ENCODE measurements at places on chromosomes 3 and 15.

DNA sequence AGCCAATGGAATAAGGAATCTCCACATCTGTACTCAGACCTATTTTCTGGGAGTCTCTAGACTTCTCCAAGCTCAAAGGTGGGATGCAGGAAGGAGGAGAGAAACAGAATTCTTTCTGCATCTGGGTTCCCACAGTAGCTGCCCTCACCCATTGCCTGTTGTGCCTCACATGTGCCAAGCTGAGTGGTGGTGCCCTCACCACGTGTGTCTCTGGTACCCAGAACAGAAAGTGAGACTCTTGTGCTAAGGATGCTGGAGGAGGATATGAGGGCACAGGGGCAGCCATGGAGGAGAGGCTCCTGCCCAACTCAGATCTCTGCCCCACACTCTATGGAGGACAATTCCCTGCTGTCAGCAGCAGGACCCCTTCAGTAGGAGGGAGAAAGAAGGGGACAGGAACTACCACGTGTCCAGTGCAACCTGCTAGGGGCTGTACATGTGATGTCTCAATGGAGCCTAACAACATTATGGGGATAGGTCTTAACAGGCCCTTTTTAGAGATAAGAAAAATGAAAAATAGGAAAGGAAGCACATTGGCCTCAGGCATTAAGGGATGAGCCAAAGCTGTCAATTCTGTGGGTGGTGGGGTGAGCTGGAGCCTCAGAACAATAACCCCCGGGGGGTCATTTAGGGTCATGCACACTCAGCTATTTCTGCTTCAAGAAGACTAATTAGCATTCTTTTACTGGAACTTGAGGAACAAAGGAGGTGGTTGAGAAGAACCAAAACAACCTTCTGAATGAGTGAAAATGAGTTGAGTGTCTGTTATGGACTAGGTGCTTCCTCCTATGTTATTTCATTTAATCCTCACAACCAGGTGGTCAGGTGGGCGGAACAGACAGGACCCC, 16.3 kb upstream of the NOX5 start:
- no peaks in the 10 kb centered on the region for H3K4me1 ChIP-seq
- DNase-seq = no peak
- H3K36me3 ChIP-seq = no peaks in the 10 kb centered on the region
- H3K27me3 ChIP-seq = no peaks in the 10 kb centered on the region
- H3K27ac ChIP-seq = no peak overlapping the region

DNA sequence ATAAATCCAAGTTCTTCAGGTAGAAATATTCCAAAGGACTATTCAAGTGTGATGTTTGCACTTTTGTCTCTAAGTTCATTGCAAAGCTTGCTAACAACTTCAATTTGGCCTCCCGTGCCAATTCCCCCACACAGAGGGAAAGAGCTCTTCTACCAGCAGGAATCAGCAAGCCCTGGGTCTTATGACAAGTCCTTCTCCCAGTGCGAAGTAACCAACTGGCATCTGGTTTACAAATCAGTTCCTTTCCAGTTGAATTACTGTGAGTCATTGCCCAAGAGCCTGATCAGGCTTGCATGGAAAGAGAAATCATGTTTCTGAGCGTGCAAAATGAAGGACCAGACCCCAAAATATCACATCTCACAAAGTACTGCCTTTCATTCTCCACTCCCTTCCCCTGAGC, 62.7 kb upstream of the SLCO3A1 start:
- H3K36me3 ChIP-seq = no peaks in the 10 kb centered on the region

DNA sequence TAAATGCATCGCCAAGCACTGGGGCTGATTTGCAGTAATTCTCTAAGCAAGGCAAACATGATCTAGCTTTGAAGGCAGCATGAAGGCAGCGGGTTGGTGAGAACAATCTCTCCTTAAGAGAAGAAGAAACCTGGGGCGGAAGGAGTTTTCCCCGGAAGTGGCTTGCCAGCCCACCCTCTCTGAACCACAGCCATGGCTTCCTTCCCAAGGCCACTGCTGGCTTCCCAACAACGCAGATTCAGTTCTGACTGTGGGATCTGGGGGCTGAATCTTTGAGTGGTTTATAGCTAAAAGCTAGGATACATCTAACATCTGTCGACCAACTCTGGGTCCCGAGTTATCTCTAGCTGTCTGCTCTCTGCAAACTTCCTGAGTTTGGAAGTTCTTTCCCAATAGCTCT, 4.3 kb upstream of the CPN2 start:
- no peak overlapping the region for H3K27ac ChIP-seq
- no peak overlapping the region for H3K4me3 ChIP-seq

DNA sequence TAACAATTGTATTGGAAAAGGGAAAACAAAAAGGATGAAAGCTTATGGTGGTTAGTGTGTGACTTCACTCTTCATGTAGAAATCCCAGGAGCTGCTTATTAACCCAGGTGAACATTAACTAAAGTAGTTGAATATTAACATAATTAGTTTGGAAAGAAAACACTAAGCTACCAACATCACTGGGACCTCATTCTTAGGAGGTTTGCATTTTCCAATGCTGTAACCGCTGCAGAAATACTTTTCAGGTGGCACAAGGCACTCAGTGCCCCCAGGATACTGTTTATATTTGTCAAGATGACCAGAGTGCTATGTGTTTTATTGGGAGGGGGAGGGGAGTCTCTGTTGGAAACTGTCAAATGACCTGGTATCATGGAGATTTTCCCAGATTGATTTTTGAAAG, 25.9 kb upstream of the VILL start:
- H3K4me3 ChIP-seq = no peak overlapping the region
- no peak overlapping the region for H3K27ac ChIP-seq
- no peaks in the 10 kb centered on the region for H3K36me3 ChIP-seq
- H3K4me1 ChIP-seq = no peaks in the 10 kb centered on the region
- no peak for DNase-seq
- H3K27me3 ChIP-seq = no peaks in the 10 kb centered on the region
